Cardiac muscle cell (in vitro differentiated cells and primary cell): ENCODE measurements at places on chromosomes 1 and 21. TPM values are rescaled to one million over a fixed set of nuclear protein-coding genes. Genes with fewer than 3 reads are reported as not detected.

DNA sequence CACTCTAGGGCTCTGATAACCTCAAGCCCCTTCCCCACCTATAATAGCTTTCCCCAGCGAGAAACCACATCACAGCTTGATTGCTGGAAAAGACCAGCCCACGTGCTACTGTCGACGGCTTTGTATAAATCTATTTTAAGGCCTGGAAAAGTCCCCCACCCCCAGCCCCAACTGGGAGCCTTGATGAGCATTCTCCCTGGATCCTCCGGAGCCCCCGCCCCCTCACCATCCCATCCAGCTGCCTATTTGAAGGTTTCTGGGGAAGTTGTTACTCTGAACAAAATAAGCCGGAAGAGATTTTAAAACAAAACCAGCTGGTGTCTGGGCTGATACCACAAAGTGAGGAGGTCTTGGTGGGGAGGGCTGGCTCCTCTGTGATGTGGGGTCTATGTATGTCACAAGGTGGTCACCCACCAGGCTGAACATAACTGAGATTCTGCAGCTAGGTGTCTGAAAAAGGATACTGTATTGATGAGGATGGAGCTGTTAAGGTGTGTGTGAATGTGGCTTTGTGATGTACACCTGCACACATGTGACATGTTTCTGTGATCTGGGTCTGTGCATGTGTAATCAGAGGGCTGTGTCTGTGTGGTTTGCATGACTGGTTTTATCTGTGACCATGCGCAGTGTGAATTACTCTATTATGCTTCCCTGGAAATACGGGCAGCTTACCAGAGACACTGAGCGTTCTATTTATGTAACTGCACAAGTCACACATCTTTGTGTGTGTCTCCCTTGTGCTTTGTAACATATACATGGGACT is 25.0 kb downstream of the RIMS3 start:
- DNase-seq: no peak

GRCh38 chr1:161267321-161267720 is 8.8 kb downstream of the PCP4L1 start:
- no peak for DNase-seq

- no peak for DNase-seq
These were observed 43.7 kb downstream of the UBIAD1 start for GRCh38 chr1:11316701-11317100.

DNA sequence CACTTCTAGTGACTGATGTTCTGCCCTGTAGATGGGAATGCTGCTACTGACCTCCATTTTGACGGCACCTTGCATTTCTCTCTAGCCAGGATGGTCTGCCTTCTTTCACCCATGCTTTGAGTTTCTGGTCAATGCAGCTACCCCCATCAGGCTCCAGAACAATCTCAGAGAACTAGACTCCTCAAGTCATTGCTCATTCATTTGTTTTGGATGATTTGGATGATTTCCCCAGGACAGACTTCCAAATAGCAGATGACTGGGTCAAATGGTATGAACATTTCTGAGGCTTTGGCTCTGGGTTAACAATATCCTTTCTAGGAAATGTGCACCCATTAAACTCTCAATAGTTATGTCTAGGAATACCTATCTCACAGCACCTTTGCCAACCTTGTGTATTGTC is 63.9 kb downstream of the CSMD2 start:
- DNase-seq: no peak

Gene LCK
- total RNA-seq: 0.18 TPM in 1 of 2 replicates, not detected in the other

DNA sequence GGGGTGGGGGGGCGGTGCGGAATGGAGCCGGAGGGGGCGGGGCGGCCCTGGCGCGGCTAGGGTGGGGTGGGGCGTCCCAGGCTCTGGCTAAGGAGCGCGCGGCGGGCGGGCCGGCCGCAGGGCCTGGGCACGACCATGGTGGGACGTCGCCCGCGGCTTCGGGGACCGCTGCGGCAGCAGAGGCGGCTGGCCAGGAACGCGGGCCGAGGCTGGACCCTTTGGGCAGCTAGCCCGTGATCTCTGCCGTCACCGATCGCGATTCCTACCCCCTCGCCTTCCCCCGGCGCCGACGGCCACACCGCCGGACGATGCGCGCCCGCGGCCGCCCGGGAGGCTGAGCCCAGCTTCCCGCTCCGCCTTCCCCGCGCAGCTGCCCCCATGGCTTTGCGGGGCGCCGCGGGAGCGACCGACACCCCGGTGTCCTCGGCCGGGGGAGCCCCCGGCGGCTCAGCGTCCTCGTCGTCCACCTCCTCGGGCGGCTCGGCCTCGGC is at the start of gene MAP3K21:
Gene MAP3K21, plus strand, starts transcription at position 74 of the 491 bp plus-strand sequence. Its CDS starts 305 bp downstream, at position 379.
- no peak for DNase-seq

DNA sequence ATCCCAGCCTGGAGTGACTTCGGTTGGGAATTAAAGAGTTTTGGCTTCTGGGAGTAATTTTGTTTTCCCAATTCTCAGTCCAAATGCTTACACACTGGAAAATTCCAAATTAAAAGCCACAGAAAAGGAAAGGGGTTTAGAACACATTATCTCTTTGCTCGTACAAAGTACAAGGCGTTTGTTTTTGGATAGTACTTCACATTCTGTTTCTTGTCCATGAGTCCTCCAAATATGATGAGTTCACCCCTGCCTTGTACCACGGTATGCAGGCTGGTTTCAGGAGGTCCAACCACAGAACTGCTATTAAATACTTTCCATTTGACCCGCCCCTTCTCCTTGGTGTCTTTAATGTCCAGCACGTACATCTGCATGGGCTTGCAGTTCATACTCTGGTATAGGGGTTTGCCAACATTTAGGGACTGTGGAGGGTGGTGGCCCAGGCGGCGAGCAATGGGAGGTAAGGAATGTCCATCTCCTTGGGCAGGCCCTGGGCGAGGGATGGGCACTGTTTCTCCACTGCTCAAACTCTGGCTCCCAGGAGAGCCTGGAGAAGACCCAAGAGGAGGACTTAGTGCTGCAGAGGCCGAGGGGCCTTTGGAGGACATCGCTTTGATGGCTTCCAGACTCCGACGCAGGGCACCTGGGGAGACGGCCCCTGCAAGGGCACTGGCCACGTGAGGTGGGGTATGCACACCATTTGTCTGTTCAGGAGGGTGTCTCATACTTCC is 13.7 kb upstream of the CPLANE2 start:
- DNase-seq: peak; percentile 78

DNA sequence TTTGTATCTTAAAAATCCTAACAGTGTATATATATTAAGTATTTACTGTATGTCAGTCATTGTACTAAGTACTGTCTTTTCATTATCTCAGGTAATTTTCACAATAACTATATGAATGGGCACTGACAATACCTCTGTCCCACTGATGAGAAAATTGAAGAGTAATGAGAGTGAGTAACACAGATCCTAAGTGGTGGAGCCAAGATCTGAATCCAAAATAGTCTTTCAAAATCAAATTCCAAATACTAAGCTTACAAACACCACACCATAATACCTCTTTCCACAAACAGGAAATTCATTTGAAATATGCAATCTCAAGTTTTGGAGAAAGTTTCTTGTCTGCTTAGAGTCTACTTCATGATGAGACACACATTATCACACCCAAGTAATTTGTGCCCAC is 105.9 kb upstream of the EDEM3 start:
- no peak for DNase-seq

Gene FCRL4
- total RNA-seq: not detected in 2 replicates

Gene PRAMEF27
- total RNA-seq: not detected in 2 replicates

Gene MATN1
- 0.28 and 0.36 TPM in 2 replicates for total RNA-seq

GRCh38 chr1:18354612-18355011 is 126.1 kb upstream of the KLHDC7A start:
- DNase-seq: no peak

Gene OR14K1
- not detected in 2 replicates for total RNA-seq

- DNase-seq: no peak
These were observed 24.8 kb downstream of the KCNAB2 start for GRCh38 chr1:6070450-6070974.

Gene TMOD4
- total RNA-seq: 0.48 TPM in 1 of 2 replicates, not detected in the other

GRCh38 chr1:202569393-202570322 is 140.6 kb downstream of the SYT2 start:
- no peak for DNase-seq

DNA sequence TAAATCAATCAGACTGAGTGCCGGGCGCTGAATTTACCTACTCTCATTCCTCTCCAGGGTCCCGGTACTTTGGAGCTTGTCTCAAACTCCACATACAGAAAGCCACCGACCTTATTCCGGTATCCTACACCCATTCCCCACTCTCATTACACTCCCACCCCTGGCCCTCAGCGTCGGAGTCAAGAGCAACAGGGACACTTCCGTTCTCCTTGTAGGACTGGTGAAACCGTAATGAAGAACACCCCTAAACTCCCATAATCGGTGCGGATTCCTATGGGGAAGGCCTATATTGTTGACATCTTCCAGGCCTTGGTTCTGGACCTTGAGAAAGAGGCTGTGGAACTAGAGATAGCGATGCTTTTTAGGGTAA is 798 bp downstream of the ZBED6 start:
- DNase-seq: peak; percentile 48

Gene TIAM1
- total RNA-seq: 8.3 and 9.2 TPM in 2 replicates

Gene DENND1B
- 9.9 and 11.0 TPM in 2 replicates for total RNA-seq

DNA sequence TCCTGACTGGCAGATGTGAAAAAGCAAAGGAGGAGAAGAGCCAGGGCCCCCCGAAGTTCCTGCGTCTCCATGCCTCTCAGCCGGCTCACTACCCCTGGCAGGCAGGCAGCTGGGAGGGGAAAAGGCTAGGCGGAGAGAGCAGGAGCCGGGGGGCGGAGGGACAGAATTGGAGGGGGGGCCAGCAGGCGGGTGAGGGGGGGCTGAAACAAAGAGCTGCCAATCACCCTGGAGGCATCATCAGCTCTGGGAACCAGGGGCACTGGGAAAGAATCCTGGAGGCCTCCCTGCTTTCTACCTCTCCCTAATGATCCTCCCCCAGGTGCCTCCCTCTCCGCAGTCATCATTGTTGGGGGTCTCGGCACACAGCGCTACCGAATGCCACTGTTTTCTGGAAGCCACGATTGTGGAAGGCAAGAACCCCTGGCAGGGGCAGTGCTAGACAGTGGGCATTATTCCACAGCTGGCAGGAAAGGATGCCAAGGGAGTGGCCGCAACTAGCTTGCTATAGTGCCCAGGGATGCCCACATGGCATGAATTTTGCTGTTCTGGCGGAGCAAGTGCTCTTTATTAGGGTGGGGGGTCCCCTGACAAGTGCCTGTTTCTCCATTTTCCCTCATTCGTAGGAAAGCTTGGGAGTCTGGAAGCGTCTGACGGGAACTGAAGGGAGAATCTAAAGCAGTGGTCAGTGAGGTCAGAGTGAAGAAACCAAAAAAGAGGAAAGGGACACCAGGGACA is at the start of gene THBS3:
Gene THBS3, minus strand, starts transcription at position 92 of the 735 bp plus-strand sequence. Its CDS starts 21 bp downstream, at position 71.
- DNase-seq: no peak

Gene PPIAL4G
- total RNA-seq: not detected in 2 replicates

- DNase-seq: peak; percentile 53
These were observed 91.7 kb downstream of the CDC14A start for GRCh38 chr1:100443811-100444571.

Gene NBPF6
- total RNA-seq: not detected in 2 replicates

Gene AMY1B
- not detected in 2 replicates for total RNA-seq

DNA sequence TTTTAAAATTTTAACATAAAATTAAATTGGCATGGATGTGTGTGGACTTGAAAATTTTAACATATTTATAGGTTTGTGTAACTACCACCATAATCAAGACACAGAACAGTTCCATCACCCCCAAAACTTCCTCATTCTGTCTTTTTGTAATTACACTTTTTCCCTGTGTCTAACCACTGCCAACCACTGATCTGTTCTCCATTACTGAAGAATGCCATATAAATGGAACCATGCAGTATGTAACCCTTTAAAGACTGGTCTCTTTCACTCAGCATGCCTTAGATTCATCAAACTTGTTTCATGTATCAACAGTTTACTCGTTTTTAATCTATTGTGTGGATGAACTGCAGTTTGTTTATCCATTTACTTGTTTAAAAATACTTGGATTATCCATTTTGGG is 13.0 kb upstream of the AHCYL1 start:
- no peak for DNase-seq

DNA sequence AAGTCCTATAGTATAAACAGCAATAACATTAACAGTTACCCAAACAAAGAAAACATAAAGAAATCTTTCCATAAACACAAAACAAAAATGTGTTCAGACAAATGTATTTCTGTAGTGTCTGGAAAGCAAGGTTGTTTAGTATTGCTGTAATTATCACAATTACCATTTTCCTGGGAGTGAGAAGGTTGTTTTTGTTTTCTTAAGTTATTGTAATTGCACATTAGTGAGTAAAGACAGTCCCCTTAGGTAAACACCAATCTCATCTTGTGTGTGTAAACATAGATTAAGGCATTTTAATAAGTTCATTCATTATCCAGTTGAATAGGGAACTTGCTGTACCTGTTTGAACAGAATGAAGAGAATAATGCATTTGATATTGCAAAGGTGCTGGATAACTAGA is 356.9 kb upstream of the ADGRL4 start:
- DNase-seq: no peak

DNA sequence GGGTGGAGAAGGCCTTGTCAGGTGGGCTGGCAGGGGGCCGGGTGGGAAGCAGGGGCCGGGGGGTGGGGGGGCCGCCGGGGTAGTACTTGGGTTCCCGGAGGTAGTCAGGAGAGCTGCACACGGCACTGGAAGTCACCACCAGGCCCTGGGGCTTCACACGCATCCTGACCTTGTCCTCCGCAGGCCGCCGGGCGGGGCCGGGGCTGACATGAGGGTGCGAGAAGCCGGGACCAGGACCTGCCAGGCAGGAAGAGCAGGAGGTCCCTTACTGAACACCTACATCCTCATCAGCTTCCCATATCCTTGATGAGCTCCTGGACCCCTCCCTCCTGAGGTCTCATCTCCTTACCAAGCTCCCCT is 52.0 kb downstream of the AHDC1 start:
- no peak for DNase-seq

DNA sequence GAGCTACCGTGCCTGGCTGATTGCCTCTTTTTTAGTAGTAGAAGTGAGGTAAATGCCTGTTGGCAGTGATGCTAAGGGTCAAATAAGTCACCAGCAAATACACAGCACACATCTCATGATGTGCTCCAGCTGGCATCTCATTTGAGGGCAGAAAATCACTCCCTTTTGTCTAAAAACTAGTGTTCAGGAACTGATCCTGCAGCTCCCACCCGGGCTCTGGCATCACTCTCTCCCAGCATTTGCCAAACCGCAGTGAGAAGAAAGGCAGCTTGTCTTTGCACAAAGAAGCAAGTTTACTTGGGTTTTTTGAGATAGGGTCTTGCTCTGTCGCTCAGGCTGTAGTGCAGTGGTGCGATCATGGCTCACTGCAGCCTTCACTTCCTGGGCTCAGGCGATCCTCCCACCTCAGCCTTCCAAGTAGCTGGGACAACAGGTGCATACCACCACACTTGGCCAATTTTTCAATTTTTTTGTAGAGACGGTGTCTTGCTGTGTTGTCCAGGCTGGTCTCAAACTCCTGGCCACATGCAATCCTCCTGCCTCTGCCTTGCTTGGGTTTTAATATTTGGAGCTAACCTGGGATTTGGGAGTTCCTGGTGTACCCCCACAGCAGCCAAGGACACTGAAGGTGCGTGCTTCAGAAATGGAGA is 4.1 kb downstream of the RBP7 start:
- DNase-seq: no peak

Gene SPRR2A
- not detected in 2 replicates for total RNA-seq

GRCh38 chr1:15411593-15412137 is 2.0 kb downstream of the EFHD2 start:
- no peak for DNase-seq
